ENCODE measurements at places on chromosomes 1 and 21.

DNA sequence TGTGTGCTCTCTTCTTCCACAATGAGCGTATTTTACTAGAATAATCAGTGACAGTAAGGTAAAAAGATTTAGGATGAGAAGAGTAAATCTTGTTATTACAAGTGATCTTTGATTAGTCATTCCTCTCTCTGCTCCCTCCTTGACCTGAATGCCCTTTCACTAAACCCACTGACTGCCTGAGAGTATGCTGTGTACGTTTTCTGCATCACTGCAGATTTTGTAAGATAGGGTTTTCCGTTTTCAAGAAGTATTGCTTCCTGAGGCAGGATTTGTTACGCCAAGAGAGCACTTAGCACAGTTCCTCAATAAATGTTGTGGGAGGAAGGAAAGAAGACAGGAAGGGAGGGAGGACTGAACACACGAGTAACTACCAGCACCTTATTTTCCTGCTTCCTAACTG is 7.7 kb upstream of the LAMB3 start:
- DNase-seq, result no peak

- no peak for DNase-seq
These were observed 4.3 kb upstream of the SPATC1L start for GRCh38 chr21:46188226-46189212.

DNA sequence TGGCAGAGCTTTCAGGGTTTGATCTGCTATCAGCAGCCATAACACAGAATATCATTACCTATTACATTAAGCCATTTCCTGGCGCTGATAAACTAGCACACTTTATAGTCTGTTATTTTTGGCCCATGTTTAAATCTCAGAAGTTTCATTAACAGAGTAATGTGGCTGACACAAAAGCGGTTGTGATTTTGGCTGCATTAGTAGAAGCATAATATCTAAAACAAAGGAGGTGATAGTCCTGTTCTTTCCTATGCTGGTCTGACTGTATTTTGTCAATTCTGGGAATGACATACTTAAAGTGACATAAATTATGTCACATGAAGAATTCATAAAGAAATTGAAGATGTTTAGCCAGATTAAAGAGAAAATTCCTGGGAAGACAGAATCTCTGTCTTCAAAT is 151.3 kb upstream of the KCND3 start:
- no peak for DNase-seq

DNA sequence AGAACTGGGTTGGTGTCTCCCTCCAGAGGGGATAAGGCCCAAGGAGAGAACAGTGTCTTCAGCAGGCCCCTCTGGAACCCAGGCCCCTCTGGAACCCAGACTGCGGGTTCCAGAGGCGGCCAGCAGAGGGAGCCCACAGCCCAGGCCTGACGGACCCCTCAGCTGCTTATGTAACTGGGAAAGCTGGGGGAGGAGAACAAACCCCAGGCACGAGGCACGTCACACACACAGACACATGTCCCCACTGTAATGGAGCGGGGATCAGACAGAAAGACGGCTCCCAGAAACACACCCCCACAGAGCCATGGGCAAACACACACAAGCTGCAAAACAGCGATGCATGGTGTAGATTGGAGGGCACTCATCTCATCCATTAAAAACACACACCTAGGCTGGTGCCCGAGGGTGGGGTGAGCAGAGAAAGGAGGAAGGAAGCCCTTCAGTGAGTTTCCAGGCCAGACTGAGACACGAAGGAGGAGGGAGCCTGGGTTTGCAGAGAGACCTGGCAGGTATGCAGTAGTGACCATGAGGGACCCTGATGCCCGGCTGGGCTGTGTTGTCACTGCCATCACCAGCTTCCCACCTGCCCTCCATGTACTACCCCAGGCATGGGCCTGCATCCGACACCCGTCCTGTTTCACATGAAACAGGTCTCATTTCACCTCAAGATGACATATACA is 2.8 kb upstream of the IGSF8 start:
- DNase-seq, result peak; percentile 66

DNA sequence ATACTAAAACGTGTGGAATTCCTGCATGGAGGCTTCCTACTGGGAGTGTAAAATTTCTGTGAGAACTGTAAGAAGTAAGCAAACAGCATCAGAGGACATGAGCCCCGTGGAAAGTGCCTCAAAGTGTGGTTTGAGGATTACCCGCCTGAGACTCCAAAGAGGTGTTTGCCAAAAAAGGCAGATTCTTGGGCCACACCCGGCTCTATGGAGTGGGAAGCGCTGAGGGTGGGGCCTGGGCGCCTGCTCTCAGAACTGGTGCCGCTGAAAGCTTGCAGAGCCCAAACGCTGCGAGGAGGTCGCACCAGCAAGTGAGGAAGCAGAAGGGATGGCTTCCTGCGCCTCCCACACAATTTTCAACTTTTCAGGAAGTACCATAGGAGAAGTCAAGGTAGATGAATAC is 43.0 kb upstream of the PSEN2 start:
- no peak for DNase-seq

- DNase-seq, result no peak
These were observed 22.2 kb upstream of the LRRC3 start for GRCh38 chr21:44432841-44433790.

Measured in stimulated activated naive CD4-positive, alpha-beta T cell treated with Interleukin-2 at 50 U/mL for 16 hours (primary cell).